ENCODE measurements at places on chromosomes 16 and 17.
A peak's percentile ranks its signal among the peaks of the same experiment; 100 is the strongest.

GRCh38 chr16:1311738-1312466, 2.5 kb downstream of the UBE2I start:
- DNase-seq = no peak

GRCh38 chr17:43338886-43339516, 59.8 kb upstream of the ARL4D start:
- DNase-seq = peak; percentile 14

GRCh38 chr17:62343764-62344270, 36.5 kb upstream of the EFCAB3 start:
- no peak for DNase-seq

DNA sequence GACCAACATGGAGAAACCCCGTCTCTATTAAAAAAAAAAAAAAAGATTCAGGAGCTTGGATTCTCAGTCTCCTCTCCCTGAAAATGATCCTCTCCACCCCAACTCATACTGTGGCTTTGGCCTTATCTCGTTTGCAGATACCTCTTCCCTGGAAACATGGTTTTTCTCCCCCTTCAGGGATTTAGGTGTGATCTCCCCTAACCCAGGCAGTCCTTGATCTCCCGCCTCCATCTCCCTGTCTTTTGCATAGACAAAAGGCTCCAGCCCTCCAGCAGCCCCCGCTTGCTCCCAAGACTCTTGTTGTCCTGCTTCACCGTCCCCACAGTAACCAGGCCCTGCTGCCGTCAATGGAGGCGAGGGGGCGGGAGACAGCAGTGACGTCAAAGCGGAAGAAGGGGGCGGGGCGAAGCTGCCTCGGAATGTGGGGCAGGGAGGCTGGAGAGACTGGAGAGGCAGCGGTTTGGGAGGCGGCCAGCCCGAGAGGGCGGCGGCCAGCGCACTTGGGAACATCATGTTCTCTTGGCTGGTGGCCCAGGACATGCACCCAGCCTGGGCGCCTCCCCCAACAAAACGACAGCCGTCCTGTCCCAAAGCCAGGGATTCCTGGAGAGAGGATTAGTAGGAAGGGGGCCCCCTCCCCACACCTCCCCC, 1.9 kb upstream of the PER1 start:
- no peak for DNase-seq

DNA sequence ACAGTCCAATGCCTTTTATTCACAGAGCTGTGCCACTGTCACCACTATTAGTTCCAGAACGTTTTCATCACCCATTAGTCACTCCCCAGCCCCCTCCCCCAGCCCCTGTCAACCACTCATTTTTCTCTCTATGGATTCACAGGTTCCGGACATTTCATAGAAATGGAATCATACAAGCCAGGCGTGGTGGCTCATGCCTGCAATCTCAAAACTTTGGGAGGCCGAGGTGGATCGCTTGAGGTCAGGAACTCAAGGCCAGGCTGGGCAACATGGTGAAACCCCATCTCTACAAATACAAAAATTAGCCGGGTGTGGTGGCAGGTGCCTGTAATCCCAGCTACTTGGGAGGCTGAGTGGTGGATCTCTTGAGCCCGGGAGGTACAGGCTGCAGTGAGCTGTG, 759 bp upstream of the PAM16 start:
- DNase-seq = no peak

GRCh38 chr17:3771140-3771539, 29.8 kb downstream of the ITGAE start:
- no peak for DNase-seq

GRCh38 chr17:35373984-35374765, 754 bp upstream of the SLFN11 start:
- DNase-seq = no peak

GRCh38 chr16:12188061-12188934, 211.8 kb downstream of the SNX29 start:
- DNase-seq = no peak

- DNase-seq = no peak
Measured at GRCh38 chr16:11372073-11372828, 27.0 kb downstream of the RMI2 start.

GRCh38 chr17:17139972-17140589, 66.1 kb downstream of the PLD6 start:
- DNase-seq = no peak

DNA sequence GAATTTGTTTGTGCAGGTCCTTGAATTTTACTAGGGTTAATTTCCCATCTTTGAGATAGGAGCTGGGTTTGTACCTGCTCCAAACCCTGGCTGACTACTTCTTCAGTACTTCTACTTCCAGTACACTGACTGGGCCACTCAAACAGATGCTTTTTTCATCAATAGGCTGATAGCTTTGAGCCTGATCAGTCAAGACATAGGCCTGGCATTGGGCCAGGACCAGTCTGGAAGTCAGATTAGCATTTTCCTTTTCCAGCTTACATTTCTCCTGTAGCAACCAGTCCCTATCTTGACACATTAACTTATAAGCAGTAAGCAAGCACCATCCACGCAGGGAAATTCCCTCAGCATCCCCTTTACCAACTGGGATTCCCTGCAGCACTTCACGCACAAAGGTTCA, 7.5 kb upstream of the TMEM101 start:
- DNase-seq = no peak

DNA sequence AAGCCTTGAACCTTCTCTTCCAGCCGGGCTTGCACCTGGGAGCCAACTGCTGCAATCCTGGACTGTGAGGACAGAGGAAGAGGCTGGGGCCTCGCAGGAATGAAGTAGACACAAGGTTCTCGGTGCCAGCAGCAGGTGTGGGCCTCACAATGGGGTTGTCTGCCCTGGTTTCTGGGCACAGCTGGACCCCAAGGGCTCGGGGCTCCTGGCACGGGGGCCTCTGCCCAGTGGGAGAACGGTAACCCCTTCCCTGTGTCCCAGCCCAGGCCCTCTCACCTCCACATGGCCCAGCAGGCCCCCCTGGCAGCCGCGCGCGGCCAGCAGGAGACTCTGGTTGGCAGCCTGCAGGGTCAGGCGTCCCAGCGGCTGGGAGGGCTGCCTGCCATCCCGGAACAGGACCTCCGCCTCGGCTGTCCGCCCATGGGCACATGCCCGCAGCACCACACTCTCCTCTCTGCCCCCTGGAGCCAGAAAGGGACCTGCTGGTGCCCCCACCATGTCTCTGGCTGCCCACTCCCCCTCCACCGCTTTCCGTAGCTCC, 46.9 kb downstream of the RMI2 start:
- no peak for DNase-seq

- no peak for DNase-seq
Measured at GRCh38 chr16:54112451-54113206, 174.0 kb downstream of the IRX3 start.

DNA sequence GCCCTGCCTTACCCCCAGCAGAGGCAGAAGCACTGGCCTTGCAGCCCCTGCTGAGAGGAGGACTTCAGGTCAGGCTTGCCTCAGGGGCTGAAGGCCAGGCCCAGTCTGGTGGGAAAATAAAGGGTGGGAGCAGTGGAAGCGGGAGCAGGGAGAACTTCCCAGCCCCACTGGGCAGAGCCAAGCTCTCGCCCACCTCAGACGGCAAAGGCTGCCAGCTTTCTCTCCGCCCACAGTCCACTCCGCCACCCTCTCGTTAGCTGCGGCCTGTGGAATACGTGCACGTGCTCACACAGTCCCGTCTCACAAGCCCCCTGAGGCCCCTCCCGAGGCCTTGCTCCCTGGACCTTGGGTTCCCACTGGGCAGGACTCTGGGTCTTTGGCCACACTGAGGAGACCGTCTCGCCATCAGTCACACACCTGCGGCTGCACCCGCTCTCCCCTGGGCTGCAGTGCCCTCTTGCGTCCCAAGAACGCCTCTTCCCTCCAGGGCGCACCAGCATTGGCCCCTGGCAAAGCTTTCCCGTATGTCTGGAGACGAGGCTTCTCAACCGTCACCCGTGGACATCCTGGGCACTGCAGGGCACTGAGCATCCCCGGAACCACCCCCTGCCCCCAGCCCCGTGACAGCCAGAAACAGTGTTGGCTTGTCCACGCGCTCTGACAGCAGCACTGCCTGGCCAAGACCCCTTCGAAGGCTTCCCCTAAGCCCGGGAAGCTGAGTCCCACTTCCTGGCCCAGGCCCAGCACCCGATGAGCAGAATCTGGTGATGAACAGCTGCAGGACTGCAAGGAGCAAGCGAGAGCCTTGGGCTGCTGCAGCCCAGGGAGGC, 8.3 kb downstream of the MRPL28 start:
- no peak for DNase-seq

DNA sequence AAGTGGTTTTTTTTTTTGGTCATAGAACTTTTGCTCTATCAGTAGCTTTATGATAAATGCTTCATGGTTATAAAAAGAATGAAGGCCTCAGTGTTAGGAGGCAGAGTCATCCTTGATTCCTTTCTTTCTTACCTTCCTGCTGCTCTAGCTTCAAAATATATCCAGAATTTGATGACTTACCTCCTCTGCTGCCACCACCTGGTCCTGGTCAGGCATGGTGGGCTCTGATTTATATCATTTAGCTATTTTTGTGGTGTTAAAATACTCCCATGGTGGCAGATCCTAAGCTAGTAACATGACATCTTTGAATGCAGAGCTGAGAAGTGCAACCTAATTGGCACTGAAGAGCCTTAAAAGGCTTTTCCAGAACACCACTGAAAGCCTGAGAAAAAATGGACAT, 508.8 kb upstream of the CDH8 start:
- DNase-seq = no peak

- no peak for DNase-seq
Measured at GRCh38 chr17:31469959-31470358, 78.5 kb downstream of the RAB11FIP4 start.

DNA sequence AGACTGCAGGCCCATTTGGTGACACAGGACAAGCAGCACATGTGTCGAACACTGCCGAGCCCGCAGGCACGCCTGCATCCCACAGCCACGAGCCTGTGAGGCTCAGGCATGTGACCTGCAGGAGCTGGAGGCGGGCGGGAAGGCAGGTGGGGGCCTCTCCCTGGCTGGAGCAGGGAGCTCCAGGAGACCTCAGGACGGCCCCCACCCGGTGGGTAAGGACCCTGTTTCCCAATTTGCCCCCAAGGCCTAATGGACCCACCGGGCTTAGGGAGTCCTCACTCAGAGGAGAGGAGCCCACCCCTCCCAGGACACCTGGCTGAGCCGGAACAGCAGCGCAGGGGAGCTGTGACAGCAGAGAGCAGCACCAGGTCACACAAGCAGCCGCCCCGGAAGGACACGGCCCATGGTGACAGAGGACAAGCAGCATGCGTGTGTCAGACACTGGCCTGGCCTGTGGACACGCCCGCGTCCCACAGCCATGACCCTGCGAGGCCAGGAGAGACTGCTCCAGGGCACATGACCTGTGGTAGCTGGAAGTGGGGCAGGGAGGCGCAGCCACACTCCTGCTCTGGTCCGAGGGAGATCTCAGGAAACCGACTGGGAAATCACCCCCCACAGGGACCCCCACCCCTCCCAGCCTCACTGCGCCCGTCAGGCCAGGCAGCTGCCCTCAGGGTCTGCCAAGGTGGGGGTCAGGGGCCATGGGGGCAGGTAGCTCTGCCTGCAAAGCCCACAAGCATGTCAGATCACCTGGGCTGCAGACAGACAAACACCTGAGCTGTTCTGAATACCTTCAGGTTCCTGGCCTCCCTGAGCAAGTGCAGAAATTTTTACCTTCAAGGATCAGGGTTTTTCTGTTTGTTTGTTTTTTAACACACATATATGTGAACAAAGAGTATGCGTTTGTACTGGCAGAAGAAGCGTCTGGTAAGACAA, 2.4 kb downstream of the SPSB3 start:
- no peak for DNase-seq

GRCh38 chr17:49548506-49549310, 27.0 kb upstream of the NXPH3 start:
- DNase-seq = no peak

DNA sequence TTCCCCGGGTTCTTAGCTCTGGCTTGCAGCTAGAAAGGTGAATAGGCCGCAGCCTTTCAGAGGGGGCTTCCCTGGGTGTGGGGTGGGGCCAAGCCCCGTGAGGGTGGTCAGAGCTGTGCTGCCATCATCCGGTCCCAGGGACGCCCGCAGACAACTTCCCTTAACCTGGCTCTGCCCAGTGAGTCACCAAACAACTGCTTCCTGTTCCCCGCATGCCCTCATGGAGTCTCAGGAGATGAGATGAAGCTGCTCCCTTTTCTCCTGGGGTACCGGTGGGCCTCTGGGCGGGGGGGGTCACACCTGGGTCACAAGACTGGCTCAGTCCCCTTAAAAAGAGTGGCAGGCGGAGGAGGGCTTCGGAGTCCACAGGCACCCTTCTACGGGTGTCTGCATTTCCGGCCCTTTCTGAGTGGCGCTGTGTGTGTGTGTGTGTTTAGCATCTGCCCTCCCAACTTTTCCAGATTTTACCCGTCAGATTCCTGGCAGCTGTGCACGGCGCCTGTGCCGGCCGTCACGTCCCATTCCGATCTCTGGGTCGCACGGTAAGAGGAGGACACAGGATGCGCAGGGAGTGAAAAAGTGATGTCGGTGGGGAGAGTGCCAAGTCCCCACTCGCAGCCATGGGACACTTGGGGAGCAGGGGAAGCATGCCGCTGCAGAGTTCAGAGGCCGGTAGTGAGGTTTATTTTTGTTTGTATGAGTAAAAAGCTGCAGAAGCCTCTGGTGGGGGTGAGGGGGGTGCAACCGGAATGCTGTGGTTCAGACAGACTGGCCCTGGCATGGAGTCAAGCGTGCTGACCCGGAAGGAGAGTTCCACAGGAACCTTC, 16.8 kb downstream of the HIC1 start:
- no peak for DNase-seq

GRCh38 chr17:79097226-79098055, 22.8 kb downstream of the ENGASE start:
- DNase-seq = no peak

GRCh38 chr16:15466886-15467781, 32.7 kb downstream of the BMERB1 start:
- DNase-seq = no peak

DNA sequence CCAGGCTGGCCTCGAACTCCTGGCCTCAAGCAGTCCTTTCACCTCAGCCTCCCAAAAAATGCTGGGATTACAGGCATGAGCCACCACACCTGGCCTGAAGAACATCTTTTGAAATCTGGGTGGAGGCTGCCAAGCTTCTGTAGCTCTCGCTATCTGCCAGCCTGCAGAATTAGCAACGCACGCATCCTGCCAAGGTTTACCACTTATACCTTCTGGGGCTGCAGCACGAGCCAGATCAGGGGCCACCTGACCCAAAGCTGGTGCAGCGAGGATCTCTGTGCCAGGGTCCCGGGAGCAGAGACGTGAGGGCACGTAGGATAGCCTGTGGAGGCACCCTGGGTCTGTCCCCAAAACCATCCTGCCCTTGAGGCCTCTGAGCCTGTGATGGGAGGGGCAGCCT, 22.2 kb downstream of the SLC38A8 start:
- no peak for DNase-seq

DNA sequence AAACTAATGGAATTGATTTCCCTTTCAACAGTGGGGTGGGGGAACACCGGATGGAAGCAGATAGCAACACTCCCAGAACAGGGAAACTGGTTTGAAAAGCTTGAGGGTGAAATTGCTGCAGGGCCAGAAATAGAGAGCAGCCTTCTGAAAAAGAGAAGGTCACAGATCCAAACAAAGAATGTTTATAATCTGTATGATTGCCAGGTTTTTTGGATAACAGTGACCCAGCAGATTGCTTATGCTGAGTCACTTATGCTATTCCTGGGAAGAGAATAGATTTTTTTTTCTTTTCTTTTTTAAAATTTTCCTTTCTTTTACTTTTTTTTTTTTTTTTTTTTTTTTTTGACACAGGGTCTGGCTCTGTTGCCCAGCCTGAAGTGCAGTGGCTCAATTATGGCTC, 641.3 kb downstream of the KCNJ2 start:
- DNase-seq = no peak

Measured in SK-N-MC (cell line).